Left renal pelvis (tissue), 4 donors: ENCODE measurements at places on chromosomes 7 and 10.

GRCh38 chr7:81447351-81447952 is 322.4 kb downstream of the HGF start:
- DNase-seq, result no peak

- DNase-seq, result no peak
These were observed 4.5 kb upstream of the EEPD1 start for GRCh38 chr7:36148422-36149065.

DNA sequence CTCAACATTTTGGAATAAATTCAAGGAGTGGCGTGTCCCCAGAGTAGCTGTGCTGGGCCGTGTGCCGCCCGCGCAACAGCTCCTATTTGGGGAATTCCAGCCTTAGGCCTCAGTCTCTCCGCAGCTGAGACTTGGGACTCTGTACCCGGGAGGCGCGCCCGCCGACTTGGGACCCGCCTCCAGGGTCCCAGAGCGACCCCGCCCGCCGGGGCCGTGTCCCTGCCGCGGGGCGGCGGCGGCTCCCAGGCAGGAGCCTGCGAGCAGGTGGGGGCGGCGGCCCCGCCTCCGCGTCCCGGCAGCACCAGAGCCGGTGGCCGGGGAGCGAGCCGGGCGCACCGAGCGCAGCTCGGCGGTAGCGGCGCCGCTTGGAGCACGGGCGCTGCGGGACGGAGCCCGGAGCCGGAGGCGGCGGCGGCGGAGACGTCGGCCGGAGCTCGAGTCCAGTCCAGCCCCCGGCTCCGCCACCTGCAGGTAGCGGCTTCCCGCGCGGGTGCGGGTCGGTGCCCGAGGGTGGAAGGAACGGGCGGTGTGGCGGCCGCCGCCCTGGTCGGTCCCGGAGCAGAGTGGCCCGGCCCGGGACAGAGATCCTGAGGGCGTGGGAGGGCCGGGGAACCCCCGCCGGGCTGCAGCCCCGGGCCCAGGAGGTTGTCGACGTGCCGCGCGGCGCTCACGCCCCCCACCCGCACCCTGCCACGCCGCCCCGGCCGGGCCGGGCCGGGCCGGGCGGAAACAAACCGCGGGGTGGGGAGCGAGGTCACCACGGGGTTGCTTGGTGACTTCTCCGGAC is at the start of gene WIPF3:
TSS of gene WIPF3 (plus strand) at position 301 of the 787 bp plus-strand sequence. CDS start 28,217 bp downstream, outside the sequence.
- DNase-seq, result no peak

- no peak for DNase-seq
These were observed 35.6 kb downstream of the YKT6 start for GRCh38 chr7:44236333-44236728.

- no peak for DNase-seq
These were observed 680.7 kb downstream of the SUGCT start for GRCh38 chr7:40815512-40815911.

- no peak for DNase-seq
These were observed 45.5 kb upstream of the RHOBTB1 start for GRCh38 chr10:60989400-60989876.

DNA sequence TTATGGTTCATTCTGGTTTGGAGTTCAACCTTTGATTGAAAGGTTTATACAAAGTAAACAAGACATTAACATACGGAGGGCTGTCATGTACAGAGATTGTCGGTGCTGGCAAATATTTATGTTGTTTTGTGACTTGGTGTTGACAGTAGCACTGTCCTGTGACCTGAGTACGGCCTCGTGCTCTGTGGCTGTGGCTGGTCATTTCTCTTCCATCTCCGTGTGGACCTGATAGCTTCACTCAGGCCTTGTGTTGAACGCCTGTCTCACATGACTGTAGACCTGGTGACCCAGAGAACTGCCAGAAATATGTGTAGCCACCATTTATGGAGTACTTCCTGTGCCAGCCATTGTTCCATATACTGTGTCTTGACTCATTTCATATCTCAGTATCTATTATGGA is 311.6 kb downstream of the CCDC3 start:
- DNase-seq, result no peak

DNA sequence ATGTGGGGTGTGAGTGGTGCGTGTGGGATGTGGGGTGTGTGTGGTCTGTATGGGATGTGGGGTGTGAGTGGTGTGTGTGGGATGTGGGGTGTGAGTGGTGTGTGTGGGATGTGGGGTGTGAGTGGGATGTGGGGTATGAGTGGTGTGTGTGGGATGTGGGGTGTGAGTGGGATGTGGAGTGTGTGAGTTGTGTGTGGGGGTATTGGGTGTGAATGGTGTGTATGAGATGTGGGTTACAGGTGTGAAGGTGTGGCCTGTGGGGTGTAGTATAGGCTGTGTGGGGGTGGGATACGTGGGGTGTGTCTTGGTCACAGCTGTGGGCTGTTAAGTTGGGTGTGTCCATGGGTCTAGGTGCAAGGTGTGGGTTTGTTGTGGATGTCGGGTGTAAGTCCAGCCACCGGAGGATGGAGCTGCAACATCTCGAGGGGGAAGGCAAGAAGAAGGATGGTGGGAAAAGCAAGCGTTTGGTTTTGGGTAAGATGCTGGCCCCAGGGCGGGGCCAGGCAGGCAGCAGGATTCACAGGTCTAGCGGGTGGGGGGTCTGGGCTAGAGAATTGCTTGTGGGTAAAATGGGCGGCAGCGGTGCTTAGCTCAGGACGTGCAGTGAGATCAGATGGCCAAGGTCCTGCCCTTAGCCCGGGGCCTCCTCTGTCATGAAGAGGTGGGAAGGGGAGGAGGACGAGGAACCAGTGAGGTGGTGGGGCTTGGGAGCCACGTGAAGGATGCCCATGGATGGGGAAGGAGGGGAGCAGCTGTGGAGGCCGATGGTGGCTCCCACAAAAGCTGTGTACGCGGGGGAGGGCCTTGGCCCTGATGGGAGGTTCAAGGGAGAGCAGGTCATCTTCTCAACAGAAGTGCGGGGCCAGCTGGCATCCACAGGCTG is 60.1 kb downstream of the CFAP46 start:
- no peak for DNase-seq

- no peak for DNase-seq
These were observed 95.3 kb upstream of the MACROH2A2 start for GRCh38 chr10:69957241-69957885.

DNA sequence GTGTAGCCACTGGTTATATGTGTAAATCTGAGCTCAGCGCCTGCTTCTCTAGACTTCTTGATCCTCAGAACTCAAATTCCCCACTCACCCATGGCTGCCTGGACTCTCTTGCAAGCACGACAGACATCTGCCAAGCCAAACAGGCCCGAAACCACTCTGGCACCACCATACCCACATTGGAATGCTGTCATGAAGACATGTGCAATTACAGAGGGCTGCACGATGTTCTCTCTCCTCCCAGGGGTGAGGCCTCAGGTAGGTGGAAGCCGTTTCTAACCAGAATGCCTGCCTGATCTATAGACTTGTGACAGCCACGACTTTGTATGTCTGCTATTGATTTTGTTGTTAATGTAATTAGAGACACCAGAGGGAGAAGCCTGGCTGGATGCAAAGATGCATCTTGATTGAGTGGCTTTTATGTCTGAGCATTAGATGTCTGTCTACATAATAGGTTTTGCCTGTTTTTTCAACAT is 4.0 kb downstream of the BAMBI start:
- no peak for DNase-seq

DNA sequence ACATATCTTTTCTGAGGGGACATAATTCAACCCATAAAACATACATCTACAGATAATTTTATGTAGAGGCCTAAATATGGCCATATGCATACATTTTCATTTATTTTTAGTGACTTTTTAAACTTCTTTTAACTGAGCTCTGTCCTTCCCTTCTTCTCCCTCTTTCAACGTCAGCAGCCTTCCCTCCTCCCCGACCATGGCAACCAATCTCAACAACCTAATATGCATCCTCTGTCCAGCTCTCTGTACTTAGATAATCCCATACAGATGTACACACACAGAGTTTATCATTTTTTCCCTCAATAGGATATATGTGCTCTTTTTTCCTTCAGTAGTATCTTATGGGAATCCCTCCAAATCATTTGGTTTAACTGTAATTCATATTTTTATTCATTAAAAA is 94.3 kb downstream of the CCDC71L start:
- no peak for DNase-seq

DNA sequence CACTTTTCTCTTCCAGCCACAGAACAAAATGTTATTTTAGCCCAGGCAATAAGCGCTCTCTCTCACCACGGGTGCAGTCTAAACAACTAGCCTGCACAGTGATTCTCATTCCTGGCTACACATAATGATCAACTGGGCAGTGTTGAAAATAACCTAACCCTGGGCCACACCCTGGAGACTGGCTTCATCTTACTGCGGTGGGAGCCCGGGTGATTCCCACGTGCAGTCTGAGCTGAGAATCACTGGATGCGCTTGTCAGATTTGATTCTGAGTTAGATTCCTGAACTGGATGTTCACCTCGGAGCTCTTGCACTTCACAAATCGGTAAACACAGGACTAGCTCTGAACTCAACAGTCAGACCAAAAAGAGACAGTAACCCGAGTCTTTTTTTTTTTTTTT is 14.9 kb downstream of the ZC3HAV1 start:
- no peak for DNase-seq

DNA sequence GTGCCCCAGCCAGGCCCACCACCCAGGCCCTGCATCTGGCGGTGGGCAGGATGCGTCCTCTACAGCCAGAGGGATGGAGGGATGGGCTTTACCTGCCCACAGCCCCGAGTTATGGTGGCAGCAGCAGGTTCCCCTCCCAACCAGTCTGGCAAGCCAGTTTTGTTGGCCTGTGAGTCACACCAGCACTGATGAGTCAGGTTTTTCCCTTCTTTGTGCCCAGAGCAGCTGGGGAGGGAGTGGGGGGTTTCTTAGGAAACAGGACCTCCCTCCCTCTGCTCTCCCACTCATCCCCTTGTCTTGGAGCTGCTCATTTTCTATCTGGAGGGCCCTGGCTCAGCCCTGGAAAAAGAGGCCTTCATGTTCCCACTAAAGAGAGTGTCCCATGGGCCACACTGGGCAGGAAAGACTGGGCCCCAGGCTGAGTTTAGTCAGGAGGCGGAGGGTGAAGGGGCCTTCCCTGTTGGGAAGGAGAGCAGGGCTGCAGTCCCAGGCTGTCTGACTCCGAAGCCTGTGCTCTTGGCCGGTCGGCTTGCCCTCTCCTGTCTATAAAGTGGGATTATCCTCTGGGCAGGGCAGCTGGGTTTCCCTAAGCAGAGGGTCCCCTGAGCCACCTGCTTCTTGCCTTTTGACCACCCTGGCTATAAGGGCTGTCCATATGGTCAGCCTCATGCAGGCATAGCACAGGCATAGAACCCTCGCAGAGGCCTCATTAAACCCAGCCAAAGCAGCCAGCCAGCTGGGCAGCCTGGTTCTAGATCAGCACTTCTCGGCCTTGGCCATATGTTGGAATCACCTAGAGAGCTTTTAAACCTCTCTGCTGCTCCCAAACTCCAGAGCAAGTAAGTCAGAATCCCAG is 30.2 kb upstream of the ANKRD2 start:
- DNase-seq, result no peak

DNA sequence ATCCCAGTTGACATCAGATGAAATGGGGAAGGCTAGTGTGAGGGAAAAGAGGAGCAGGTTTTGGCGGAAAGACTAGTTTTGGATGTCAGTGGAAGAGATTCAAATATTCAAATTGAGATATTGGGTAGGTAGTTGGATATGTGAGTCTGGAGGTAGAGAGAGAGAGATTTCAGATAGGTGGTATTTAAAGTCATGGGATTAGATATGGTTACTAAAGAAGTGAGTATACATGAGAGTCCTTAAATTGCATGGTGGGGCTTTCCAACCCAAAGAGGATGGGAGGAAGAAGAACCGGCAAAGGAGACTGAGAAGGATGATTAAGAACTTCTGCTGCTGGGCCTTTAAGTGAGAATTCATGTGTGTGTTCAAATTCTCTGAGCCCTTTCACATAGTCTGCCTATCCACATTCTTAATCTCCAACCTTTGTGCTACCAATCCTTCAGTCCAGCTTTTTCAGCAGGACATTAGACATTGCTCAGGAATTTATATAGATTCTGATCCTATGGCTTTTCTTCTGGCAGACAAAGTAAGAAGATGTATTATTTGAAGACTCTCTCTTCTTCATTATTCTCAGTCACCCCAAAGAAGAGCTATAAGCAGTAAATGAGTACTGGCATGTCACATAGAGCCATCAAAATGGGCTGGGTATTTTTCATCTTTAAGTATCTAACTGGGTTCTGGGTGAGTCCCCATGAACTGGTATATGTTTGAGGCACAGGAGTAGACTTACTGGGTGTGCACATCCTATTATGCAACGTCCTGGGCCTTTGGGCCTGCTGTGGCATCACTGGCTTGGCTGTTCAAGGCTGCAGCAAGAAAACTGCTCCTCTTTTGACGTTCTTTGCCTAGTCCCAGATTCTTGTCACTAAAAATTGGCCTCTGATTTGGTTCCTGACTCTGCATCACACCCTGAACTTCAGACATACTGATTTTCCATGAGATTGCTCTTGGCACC is 33.6 kb downstream of the ST7 start:
- no peak for DNase-seq

GRCh38 chr7:2613931-2614600 is 17.7 kb upstream of the TTYH3 start:
- no peak for DNase-seq

GRCh38 chr10:8380833-8381496 is 326.5 kb downstream of the GATA3 start:
- no peak for DNase-seq

DNA sequence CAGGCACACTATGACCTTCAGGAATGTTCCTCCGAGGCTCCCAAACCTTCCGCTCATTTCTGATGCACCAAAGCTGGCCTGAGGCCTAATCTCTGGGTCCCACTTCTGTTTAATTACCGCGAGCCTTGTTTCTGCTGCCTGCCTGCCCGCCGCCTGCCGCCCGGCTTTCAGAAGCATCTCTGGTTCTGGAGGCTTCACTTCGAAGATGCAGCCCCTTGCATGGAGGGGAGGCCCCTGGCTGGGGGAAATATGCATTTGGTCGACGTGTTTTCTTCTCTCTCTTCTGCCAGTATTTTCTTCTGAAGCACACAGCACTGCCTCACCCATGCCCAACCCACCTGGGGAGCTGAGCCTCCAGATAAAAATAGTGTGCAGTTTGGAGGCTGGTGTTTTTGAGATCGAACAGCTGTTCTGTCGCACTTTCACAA is 166.9 kb downstream of the PAXIP1 start:
- no peak for DNase-seq

DNA sequence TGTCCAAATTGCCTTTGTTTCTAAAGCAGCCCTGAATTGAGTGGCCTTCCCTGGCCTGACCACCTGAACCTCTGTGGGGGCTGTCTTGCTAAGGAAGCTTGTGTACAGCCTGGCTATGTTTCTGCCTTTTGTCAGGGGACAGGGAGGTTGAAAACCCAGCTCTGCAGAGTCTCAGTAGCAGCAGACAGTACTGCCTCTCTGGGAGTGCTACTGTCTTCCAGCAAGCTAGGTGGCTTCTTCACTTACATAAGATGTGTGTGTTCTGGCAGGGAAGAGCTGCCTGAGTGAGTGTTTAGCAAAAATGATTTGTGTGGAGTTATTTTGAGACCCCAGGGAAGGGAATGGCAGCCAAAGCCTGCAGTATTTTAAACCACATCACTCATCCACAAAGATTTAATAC is 57.4 kb downstream of the LRRC4 start:
- DNase-seq, result no peak

DNA sequence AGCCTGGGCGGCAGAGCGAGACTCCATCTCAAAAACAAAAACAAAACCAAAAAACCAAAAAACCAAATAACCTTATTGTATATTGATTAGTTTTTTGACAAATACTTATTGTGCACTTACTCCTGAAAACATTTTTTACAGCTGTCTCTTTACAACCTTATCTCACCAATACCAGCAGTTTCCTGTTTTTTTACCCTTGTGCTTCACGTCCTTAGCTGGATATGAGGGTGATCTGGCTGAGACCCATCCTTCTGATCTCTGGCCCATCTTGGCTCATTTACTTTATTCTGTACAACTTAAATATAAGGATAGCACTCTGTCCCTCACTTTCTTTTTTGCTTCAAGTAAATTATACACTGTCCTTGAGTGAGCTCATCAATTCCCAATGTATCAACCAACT is 104.6 kb upstream of the DNAJB12 start:
- DNase-seq, result no peak

GRCh38 chr10:59508296-59508695 is 145.9 kb upstream of the FAM13C start:
- no peak for DNase-seq
